HuH-7 (cell line): ENCODE measurements at places on chromosomes 2 and 18.
A peak's percentile ranks its signal among the peaks of the same experiment; 100 is the strongest.

- DNase-seq = no peak
Measured at GRCh38 chr2:3242747-3243369, 134.8 kb downstream of the EIPR1 start.

GRCh38 chr2:223692191-223692947 lies 90.2 kb upstream of the SCG2 start:
- peak; percentile 49 for DNase-seq

GRCh38 chr2:146024212-146024743 lies 1504.4 kb upstream of the ZEB2 start:
- DNase-seq = no peak

DNA sequence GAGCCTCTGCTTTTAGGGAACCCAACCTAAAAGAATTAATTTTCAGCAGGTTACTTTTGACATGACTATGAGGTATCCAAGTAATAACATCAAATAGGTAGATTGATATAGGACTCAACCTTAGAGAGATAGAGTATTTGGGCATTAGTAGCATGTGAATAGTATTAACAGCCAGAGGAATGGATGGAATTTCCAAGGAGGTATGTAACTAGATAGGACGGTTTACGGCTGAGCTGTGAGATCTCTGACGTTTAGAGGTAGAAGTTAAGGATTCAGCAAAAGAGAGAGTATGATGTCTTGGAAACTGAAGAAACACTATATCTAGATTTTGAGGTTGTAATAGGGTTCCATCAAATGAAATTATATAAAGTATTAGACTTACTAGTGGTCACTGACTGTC lies 70.3 kb downstream of the HNMT start:
- no peak for DNase-seq

- no peak for DNase-seq
Measured at GRCh38 chr2:37826611-37827010, 98.5 kb upstream of the RMDN2 start.

DNA sequence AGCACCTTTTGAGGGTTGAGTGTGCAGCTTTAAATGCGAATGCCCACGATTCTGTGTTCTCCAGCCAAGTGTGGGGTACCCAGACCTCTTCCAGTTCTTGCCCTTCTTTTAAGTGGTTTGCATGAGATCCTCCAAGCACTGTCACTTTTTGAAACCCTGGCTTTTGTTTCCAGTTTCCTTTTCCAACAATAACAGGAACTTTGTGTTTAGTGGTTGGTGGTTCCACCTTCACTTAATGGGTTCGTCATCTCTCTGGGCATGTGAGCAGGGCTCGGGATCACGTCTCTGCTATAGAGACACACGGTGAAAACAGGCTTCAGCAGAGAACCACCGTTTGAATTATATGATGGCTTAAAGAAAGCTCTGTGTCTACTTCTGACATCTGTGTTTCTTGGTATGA lies 197.6 kb downstream of the LDLRAD4 start:
- no peak for DNase-seq

DNA sequence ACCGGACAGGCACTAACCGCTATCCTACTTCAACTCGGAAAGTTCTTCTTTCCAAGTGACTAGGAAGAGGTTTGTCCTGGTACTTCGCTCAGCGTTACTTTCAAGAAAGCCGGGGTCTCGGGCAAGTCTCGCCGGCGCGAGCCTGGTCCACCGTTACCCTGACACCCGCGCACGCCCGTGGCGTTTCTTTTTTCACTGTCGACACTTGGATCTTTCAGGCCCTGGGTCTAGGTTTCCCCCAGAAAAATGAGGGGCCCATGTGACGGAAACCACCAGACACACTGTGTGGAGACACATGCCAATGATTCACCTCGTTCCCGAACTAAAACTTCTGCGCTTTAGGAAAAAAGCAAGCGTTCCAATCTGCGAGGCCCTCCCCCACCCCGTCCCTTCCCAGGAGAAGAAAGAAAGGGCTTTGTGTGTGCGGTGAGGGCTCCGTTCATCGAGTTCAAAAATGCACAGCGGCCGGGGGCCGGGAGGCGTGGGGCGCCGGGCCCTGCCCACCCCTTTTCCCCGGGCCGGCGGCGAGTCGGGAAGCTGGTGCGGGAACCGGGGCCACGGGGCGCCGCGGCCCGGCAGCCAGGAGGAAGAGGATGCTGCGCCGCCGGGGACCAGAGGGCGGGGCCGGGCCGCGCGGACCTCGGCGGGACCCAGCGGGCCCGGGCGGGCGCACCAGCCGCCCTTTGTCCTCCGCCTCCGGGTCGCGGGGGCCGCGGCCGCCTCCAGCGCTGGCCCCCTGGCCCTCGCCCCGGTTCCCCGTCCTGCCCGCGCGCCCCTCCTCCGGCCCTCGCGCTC lies 2.6 kb downstream of the ZNF521 start:
- no peak for DNase-seq

- DNase-seq = no peak
Measured at GRCh38 chr2:29931818-29932217, 10.4 kb upstream of the ALK start.

GRCh38 chr2:112709703-112710102 lies 11.1 kb upstream of the NT5DC4 start:
- no peak for DNase-seq

- no peak for DNase-seq
Measured at GRCh38 chr2:109679626-109680025, 65.5 kb downstream of the SOWAHC start.

DNA sequence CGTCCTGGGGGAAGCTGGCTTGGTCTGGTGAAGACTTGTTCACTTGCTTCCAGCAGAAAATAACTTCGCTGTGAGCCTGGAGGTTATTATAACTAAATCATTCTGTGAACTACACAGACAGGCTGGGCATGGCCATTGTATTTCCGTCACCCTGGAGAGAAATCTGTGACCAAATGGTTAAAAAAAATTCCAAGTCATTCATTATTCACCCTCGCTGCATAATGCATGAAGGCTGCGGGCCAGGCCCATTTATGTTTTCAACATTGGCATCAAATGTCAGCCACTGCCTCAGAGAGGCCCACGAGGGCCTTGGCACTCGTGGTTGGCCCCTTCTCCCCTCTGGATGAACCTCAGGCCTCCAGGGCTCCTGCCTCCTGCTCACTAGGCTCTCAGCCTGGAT lies 57.7 kb downstream of the RRM2 start:
- no peak for DNase-seq

GRCh38 chr2:122389694-122390093 lies 634.2 kb downstream of the TSN start:
- DNase-seq = no peak

DNA sequence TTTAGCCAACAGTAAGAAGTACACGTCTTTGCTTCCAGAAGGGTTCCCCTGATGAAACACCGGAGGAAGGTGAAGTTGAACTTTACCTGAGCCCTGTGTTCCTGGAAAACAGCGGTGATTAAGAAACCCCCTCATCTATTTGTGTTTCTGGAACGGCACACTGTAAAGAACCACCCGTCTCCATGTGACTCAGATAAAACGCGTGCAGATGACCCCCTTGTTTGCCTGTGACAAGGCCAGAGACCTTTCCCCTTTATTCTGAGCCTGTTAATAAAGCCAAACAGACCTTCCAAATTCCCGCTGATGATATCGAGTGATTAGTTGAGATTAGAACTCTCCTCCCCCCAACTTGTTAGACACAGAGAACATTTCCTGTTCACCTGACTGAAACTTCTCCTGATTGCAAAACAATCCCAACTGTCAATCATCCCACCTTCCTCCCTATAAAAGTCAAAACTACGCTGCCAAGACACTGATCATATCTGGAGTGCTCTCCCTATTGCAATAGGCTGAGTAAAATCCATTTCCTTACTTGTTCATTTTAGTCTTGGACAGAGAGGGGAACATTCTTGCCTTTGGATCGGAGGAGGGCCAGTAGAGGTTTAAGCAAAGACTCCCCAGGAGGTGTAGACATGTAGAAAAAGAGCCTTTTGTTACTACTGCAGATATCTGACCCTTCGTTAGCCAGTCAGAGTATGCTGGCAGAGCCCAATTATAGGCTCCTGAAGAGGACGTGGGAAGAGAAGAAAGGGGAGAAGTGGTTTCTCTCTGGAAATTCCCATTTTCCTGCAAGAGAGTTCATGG lies 914 bp upstream of the IWS1 start:
- peak; percentile 68 for DNase-seq

DNA sequence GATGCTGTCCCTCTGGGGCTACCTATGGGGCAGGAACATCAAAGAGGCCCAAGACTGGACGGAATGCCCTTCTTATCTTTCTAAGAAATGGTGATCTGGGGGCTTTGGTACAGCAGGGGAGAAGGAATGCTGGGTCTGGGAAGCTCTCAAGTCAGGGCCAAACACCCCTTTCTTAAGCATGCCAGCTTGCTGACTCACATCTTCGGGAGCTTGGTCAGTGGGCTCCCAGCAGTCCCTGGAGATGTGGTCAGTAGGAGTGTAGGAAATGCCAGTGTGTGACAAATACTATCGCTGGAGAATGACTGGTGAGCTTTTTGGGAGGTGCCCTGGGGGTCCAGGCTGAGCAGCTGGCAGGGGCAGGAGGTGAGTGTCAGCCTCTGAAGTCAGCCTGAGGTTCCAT lies 105.0 kb upstream of the CDC42EP3 start:
- DNase-seq = no peak
